ENCODE measurements at places on chromosomes 3 and 15. TPM values are rescaled to one million over a fixed set of nuclear protein-coding genes. Genes with fewer than 3 reads are reported as not detected.

- DNase-seq = no peak
Measured at GRCh38 chr15:95450413-95450812, 880.1 kb upstream of the NR2F2 start.

DNA sequence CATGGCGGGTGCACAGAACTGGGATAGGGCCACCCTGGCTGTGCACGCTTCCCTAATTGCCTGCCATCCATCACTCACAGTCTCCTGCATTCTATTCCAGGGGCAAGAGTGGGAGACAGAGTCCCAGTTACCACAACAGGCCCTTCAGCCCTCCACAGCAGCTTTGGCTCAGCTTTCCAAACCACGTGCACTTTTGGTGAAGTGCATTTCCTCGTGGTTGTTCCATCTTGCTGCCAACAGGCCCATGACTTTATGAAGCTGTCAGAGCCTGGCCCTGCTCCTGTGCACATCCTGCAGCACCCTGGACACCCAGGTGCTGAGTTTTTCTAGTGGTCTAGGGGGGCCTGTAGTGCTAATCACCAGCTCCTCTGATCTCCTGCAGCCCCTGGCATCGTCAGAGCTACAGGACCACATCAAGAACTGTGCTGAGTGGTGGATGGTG lies 110.2 kb downstream of the ADCY5 start:
- no peak for DNase-seq

DNA sequence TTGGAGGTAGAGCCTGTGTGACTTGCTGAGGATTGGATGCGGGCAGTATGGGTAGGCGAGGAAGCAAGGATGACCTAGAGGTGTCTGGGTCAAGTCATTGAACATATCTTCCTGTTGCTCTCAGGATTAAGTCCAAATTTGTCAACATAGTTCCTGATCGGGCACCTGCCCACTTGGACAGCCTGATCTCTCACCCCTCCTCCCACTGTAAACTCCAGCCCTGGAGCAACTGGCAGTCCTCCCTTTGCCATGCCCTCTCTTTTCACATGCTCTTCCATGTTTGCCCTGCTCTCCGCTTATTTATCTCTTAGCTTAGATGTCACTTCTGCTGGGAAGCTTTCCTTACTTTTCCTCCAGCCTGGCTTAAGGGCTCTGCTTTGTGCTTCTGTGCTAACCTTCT lies 47.6 kb upstream of the PPP4R2 start:
- DNase-seq = no peak

DNA sequence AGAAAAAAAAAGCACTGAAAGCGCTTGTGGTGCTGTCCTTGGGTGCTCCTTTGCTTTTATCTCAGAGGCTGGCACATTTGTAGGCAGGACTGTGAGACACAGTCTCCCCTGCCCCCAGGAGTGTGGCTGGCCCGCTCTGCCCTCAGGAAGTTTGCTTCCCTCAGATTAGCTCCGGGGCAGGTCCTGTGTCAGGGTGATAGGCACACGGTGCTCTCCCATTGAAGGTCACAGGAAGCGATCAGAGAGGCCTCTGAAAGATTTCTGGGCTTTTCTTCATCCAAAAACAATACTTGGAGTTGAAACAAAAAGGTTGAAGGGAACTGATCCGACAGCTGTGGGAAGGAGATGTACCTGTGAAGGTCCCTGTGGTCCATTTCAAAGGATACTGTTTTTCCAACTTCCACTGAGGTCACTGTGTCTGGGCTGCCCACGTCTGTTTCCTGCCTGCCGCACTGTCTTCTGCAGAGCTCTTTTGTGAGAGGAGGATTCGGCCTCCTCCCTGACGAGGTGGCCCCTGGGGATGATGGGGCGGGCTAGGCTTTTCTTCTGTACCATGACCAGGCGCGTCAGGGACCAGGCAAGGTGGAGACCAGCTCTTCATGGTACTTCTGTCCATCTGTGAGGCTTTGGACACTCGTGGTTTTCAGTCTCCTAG lies 330.5 kb upstream of the CTDSPL start:
- no peak for DNase-seq

DNA sequence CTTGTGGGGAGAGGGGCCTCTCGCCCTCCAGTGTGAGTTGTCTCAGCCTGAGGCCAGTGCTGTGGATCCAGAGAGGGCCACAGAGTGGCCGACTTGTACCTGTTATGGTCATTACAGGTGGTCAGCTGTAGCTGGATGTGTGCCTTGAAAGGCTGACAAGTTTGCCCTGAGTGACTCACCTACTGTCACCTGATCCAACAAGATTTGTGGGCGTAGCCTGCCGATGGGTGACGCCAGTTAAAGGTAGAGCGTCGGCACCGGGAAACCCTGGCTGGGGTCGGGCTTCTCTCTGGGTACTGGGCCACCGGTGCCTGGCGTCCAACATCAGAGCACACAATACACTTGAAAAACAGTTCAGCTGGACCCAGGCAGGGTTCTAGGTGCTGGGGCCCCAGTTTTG lies 2.8 kb upstream of the ISG20 start:
- no peak for DNase-seq

DNA sequence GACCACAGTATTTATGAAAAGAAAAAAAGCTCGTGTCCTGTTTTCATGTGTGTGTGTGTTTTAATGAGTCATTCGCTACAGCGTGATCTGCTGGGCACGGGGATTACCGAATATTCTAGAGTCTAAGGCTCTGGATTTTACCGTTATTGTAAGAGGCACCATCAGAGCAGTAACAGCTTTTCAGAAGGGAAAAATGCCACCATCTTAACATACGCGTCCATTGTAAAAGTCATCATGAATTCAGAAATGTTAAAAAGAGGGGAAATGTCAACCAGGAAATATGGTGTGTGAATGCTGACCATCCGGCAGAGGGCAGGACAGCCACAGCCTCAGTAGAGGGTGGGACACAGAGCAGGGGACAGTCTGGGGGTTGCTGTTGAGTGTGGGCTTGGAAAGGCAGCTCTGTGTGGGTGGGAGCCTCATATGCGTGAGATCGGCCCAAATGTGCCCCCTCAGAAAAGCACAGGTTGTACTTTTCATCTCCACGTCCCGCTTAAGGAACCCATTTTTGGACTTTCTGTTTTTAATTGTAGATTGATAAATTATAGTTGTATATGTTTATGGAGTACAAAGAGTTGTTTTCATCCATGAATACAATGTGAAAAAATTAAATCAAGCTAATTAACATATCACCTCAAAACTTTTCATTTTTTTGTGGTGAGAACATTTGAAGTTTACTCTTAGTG lies 69.6 kb downstream of the ASB7 start:
- DNase-seq = no peak

DNA sequence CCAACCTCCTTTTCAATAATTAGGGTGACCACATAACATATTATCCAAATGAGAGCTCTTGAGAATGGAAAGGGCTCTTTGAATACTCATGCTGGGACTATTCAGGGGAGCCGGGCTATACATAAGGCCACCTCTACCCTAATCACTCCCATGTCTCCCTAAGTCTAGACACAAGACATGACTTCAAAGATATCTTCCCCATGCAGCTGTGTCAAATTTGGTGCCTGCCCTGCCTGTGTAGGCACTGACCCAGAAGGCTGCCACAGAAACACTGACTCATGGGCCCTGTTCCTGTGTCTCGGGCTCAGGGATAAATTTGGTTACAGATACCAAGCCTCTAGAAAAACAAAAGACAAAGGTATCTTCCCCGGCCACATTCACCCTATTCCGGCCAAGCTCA lies 70.3 kb downstream of the MYLK start:
- no peak for DNase-seq

GRCh38 chr3:21792176-21792575 lies 41.2 kb upstream of the ZNF385D start:
- no peak for DNase-seq

DNA sequence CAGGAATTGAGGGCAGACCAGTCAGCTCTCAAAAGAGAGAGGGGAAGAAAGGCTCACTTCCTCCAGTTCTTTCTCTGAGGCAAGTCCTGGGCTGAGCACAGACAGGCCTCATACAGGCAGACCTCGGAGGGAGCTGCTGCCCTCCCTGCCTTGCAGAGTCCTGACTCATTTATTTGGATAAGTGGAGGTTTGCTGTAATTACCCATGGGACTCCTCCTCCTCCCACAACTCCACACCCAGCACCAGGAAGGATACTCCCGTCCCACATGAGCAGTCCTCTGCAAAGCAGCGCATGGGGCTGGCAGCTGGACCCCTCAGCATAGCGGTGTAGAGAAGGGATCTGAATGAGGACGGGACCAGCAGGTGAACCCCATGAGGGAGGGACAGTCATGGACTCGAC lies 13.4 kb upstream of the SCN10A start:
- DNase-seq = no peak

- no peak for DNase-seq
Measured at GRCh38 chr15:57949374-57949943, 116.1 kb downstream of the ALDH1A2 start.

GRCh38 chr15:35673093-35673684 lies 127.2 kb upstream of the DPH6 start:
- DNase-seq = no peak

DNA sequence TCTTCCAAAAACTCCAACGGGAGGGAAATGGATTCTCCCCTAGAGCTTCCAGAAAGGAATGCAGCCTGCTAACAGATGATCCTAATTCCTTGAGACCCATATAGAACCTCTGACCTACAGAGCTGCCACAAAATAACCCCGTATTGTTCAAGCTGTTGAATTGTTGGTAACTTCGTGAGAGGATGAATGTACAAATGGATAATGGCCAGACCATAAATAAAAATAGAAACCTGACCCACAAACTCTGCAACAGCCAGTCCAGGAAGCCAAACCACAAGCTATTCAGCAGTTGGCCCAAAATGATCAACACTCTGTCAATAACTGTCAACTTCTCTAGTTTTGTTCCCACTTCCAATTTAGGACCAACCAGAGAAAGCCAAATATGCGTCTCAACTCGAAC lies 414.0 kb upstream of the ZNF717 start:
- DNase-seq = no peak

- no peak for DNase-seq
Measured at GRCh38 chr15:67134067-67134838, 68.9 kb downstream of the SMAD3 start.

GRCh38 chr15:77546870-77547269 lies 85.8 kb downstream of the LINGO1 start:
- DNase-seq = no peak

- no peak for DNase-seq
Measured at GRCh38 chr3:33634262-33634661, 83.8 kb downstream of the CLASP2 start.

DNA sequence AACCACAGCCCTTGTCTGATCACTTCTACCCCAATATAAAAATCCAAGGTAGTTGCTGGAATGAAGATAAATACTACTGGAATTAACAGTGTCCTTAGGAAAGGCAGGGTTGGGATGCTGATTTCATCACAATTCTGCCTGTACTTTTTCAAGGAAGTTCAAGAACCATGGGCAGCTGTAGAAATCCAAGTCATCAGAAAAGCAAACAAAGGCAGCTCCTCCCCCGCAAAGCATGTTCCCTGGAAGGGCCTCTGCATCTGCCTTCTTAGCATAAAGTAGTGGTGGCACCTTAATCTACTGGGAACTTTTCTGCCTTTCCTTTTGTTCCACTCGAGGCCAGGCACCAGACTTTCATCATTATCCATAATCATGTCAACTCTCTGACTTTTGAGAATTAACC lies 54.4 kb downstream of the ERC2 start:
- DNase-seq = no peak

GRCh38 chr3:180036671-180037455 lies at the start of gene PEX5L:
PEX5L (minus strand) TSS chr3:180036937; CDS start chr3:180036599, 338 bp downstream.
- DNase-seq = no peak

DNA sequence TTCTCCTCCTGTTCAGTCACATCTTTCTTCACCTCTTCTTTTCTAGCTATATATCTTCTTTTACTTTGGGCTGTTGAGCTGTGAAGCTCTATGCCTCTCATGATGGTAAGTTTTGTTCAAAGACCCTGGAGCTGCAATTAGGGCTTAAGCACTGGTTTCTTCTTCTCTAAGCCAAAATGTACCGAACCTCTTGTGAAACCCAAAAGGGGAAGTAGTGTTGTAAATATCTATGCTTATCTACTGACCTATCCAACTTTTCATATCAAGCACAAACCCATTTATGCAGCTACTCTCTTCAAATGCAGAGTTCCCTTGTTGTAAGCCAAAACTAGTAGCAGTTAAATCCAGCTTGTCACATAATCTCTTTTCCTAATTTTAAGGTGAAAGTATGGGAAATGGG lies 123.6 kb upstream of the CD96 start:
- no peak for DNase-seq

DNA sequence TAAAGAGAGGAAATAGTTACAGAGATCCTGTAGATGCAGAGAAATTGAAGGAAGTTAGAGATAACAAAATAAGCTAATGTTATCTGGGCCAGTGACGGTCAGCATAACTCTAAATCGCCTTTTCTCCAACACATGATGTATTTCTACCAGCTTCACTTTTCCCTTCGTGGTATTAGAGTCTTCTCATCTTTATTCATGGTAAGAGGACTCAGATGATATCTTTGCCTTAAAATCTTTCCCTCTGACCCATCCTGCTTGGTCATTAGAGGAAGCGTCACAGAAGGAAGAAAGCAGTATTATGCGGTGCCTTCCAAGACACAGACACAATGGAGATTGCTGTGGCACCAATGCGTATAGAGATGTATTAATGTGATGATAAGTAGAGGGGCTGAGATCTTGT lies 320.7 kb upstream of the GOLIM4 start:
- no peak for DNase-seq

DNA sequence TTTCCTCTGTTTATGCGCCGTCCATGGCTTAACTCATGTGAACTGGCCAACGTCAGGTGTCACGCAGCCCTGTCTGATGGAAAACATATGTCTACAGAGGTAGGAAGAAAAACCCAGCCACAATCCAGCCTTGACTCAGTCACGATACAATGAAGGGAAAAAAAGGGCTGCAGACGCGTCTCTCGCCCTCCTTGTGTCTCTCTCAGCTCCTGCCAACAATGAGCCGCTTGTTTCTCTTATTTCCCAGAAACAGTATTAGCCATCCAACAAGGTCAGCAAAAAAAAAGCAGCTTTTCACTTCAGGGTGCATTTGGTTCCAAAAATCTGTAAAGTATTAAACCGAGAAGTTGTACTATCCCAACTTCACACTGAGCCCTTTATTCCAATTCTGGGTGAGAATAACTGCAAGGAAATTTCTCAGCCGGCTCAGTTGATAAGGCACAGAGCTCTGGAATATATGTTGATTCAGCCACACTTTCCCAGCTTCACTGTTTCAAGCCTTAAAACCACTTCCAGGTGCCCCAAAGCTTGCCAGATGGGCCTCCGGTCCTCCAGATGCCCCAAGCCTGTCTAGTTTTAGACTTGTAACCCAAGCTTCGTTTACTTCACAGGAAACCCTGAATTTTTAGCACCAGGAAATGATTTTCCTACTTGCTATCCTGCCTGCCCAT lies 79.4 kb downstream of the TM4SF4 start:
- no peak for DNase-seq

Gene PLA2G4B
- total RNA-seq = 8.2 TPM

Gene TP53BP1
- total RNA-seq = 53.9 TPM

Gene GOLGA8T
- total RNA-seq = not detected

Gene KIF7
- total RNA-seq = 0.22 TPM

Gene CTXND1
- total RNA-seq = not detected

Gene HDC
- total RNA-seq = not detected

Gene POPDC2
- 5.5 TPM for total RNA-seq

Gene CSPG5
- 0.09 TPM for total RNA-seq

Gene MITF
- 0.32 TPM for total RNA-seq

Gene PARP15
- 213 TPM for total RNA-seq
